ENCODE measurements at places on chromosomes 6 and 20.

- no peak for DNase-seq
Observed at GRCh38 chr20:53586640-53587039, 7.0 kb downstream of the ZNF217 start.

DNA sequence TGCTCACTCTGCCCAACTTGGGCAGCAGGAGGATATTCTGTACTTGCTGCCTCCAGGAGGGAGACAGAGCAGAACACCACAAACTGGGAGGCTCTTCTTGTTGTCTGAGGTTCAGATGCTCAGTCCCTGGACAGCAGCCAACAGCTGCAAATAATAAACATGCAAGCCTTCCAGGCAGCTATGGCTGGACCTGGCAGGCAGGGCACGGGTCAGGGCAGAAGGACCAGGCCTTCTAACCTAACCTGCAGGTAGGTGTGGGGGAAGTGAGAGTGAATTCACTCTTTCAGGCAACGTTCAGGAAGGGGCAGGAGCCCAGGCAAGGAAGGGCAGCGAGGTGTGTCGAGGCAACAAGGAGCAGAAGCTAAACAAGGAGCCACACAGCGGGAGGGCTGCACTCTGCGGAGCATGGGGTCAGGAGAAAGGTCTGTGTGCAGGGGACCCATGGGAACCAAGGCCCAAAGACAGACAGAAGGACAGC lies 31.5 kb downstream of the NINL start:
- no peak for DNase-seq

- DNase-seq = no peak
Observed at GRCh38 chr6:165846123-165846966, 183.3 kb upstream of the PDE10A start.

GRCh38 chr20:29298759-29299613 lies 1958.5 kb upstream of the DEFB115 start:
- no peak for DNase-seq

DNA sequence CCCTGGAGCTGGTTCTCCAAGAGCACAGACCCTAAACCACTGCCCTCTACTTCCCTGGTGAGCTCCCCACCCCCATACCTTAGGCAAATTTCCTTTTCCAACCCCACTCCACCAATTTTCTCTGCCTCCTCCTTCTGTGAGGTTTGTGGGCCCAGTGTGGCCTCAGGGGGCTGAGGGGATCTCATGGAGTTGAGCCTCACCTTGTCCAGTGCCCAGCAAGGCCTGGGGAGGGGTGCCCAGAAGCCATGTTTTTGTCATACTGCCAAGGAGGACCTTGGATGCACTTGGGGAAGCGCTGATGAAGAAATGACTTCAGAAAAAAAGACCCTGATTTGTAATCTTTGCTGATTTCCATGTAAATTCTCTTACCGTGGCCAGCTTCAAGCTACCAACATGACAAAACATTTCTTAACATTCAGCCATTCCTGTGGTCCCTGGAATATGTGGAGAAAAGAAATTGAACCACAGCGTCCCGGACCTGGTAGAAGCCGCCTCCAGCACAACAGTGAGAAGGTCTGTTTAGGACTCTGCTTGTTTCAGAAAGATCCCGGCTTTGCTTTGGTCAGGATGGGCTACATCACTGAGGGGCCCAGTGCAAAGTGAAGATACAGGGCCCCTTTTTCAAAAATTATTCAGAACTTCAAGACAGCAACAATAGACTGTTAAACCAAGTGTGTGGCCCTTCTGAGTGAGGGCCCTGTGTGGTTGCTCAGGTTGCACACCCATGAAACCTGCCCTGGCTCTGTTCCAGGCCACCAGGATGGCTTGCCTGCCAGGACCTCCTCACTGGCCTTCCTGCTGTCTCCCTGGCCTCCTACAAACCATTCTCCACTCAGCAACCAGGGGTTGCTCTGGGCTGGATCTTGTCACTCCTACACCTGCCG lies 52.5 kb downstream of the CHMP4B start:
- no peak for DNase-seq
